ENCODE measurements at places on chromosomes 1 and 21.

DNA sequence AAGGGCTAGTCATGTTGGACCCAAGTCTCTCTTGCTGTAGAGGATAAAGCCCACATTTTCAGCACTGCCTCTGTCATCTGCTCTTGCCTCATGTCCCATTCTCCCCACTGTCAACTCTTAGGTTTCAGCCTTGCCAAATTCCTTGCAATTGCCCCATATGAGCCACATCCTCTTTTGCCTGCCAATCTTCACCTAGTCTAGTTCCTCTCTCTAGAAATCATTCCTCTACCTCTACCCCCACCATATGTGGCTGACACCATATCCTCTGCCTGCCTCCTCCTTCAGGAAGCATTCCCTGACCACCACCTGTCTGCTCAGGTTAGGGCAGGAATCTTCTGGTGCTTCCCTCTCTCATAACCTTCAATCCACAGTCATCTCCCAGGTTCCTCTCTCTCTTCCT lies 38.2 kb downstream of the SLC9A1 start:
- no peak for DNase-seq

GRCh38 chr1:193412748-193413147 lies 226.3 kb upstream of the B3GALT2 start:
- DNase-seq = no peak

DNA sequence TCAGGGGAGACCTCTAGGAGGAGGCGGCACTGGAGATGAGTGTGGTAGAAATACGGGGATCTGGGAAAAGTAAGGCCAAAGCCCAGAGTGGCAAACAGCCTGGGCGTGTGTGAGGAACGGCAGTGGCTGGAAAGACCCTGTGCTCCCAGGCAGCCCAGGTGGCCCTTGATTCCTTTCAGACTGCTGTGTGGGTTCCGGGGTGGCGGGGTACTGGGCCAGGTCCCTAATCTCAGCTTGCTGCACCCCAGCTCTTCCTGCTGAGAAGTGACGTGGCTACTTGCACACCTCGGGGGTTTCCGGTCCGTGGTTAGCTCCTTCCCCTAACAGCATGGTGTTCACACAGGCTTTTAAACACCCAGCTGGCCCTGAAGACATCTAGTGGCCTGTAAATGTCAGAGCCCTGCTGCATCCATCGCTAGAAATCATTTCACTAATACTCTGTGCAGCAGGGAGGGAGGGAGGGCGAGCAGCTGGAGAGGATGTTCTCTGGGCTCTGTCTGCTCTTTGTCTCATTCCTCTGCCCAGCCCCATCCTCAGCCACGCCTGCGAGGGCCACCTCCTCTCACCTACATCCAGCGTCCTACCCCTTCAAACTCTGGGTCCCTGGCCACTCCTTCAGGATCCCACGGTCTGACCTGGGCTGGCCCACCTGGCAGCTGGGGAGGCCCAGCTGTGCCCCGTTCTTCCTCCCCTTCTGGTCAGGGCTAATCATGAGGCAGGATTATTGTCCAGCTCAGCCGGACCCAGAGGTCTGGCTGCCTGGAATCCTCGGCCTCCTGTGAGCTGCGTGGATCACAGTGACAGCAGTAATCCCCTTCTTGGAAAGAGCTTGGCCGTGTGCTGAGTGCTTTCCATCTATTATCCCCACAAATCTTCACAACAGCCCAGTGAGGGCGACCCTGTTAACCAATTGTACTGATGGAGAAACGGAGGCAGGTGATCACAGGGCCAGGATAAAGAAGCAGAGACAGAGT lies 7.2 kb downstream of the ZDHHC18 start:
- no peak for DNase-seq

DNA sequence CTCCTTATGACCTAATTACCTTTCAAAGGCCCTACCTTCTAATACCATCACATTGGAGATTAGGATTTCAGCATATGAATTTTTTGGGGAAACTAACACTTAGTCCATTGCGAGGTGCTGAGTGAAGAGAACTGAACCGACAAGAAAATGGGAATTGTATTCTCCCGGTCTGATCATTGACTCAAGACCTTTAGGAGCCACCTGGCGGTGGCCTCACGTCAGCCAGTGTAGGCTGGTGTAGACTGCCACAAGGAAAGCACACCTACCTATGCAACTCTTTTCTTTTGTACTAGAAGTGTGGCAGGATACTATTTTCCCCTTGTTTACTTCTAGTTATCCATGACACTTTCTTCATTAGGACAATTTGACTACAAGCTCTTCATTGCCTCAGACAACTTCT lies 333.5 kb upstream of the B3GALT2 start:
- DNase-seq = no peak

DNA sequence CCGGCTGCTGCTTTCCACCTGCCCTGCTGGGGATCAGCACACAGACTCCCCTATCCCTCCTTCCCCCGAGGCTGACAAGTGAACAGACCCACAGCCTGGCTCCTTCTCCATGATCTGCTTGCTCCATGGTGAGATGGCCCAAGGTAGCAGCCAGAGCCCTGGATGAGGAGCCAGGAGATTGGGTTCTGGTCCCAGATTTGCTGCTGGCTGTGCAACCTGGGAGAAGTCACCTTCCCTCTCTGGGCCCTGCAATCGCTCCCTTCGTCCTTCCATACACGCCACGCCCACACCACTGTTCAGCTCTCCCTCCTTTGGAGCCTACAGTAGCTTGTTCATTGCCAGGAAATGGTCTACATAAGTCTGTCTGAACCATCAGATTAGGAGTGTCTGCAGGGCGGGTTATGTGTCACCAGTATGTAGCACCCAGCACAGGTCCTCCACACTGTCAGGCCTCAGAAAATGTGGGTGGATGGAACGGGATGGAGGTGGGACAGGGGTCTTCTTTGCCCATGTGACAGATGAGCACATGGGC lies 9.2 kb upstream of the EPHA8 start:
- DNase-seq = no peak

DNA sequence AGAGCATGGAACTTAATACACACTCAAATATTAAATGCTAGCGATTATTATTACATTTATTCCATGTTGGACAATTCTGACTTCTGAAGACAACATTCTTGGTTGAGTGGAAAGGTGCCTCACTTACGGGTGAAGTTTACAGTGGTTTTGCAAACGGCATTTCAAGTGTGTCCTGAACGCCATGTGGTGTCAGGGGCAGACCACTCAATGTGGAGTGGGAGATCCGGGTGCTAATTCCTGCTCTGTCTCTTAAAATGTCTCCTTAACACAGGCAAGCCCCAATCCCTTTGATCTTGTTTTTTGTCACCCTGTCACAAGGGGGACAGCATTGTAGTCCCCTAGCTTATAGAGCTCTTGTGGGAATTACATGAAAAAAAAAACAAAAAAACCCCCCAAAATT lies 5.6 kb upstream of the TDRD10 start:
- DNase-seq = no peak

DNA sequence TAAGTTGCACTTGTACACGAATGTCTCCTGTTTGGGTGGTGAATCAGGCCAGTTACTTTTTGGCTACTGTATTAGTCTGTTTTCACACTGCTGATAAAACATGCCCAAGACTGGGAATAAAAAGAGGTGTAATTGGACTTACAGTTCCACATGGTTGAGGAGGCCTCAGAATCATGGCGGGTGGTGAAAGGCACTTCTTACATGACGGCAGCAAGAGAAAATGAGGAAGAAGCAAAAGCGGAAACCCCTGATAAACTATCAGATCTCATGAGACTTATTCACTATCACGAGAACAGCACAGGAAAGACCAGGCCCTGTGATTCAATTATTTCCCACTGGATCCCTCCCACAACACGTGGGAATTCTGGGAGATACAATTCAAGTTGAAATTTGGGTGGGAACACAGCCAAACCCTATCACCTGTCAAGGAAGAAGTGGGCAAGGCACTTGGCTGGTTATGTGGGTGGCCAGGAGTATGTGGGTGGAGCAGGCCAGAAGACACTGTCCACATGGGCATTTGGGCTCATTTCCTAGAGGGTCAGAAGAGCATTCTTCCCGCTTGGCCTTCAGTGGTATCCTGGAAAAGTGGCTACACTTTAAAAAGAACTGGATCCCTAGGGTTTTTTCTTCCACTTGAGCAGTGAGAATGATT lies 228.8 kb downstream of the HHAT start:
- DNase-seq = no peak

DNA sequence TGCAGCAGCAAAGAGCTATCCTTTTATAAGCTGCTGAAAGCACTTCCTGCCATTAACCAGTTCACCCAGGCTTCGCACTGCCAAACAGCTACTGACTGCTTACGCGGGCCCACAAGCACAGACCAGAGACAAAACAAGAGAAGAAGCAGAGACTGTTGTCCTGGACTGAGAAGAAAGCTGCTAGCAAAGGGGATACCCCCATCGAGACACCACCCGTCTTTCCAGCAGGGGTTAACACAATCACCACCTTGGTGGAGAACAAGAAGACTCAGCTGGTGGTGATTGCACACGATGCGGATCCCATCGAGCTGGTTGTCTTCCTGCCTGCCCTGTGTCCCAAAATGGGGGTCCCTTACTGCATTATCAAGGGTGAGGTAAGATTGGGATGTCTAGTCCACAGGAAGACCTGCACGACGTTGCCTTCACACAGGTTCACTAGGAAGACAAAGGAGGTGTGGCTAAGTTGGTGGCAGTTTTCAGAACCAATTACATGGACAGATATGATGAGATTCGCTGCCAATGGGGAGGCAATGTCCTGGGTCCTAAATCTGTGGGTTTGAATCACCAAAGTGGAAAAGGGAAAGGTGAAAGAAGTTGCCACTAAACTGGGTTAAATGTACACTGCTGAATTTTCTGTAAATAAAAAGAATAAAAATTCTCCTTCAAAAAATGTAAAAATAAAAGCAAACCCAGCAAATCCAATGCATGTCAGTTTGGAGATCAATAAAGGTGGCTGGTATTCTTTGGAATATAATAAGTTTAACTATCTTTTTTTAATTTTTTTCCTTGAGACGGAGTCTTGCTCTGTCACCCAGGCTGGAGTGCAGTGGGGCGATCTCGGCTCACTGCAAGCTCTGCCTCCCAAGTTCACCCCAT lies 1.2 kb downstream of the FMO5 start:
- DNase-seq = no peak

DNA sequence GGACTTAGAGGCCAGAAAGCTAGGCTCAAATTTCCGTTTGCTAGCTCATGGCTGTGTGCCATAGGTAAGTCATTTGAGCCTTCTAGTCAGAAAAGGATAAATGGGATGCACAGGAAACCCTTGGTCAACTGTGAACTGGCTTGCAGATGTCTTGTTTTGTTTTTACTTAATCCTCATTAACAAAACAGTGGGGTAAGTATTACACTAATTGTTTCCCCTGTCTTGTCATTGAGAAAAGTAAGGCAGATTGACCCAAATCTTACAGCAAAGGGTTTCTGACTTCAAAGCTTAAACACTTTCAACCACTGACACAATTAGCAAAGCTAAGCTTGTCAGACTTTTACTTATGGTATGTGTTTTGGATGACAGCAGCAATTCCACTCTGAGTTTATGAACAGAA lies 291.3 kb downstream of the NTNG1 start:
- DNase-seq = no peak

DNA sequence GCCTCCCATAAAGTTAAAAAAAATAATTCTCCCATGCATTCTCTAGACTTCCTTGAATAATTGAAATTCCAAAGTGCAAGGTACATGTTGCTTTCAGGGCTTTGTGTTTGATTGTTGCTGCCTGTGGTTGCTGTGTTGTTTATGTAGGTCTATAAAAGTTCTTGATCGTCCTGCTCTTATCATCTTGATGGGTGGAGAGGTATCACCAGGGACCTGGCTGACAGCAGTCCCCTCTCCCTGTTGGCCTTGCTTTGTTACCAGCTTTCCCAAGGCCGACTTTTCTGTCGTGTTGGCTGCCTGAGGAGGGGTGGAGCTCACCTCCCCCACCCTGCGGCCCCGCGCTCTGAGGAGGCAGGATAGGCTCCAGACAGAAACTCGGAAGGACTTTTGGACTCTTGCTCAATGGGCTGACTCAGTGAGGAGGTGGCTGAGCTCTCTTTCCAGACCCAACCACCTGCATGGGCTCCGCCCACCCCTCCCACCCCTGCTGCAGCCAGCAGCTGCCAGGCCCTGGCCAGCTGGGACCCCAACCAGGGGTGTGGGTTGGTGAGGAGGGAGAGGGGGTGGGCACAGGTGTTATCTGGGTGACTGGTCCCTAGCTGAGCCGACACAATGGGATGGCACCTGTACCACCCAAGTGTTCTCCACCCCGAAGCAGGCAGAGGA lies 2.0 kb downstream of the INAVA start:
- no peak for DNase-seq

- no peak for DNase-seq
These were observed 80.1 kb downstream of the FOXD2 start for GRCh38 chr1:47517946-47518345.

GRCh38 chr21:33300701-33301631 lies 23.8 kb upstream of the IFNAR1 start:
- DNase-seq = no peak

DNA sequence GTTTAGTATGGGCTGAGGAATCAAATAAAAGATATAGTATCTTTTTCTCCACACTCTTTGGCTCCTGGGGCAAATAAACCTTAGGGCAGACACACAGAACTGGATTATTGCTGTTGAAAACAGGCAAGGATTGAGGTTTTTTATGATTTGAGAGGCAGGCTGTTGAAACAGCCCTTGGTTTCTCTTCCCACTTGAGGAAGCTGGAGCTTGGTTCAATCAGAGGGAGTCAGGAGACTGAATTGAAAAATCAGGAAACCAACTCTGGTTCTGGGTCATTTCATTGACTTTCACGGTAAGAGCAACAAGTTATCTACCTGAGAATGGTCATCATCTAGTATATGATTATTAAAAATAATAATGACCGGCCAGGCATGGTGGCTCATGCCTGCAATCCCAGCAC lies 108.4 kb downstream of the CNIH3 start:
- no peak for DNase-seq

DNA sequence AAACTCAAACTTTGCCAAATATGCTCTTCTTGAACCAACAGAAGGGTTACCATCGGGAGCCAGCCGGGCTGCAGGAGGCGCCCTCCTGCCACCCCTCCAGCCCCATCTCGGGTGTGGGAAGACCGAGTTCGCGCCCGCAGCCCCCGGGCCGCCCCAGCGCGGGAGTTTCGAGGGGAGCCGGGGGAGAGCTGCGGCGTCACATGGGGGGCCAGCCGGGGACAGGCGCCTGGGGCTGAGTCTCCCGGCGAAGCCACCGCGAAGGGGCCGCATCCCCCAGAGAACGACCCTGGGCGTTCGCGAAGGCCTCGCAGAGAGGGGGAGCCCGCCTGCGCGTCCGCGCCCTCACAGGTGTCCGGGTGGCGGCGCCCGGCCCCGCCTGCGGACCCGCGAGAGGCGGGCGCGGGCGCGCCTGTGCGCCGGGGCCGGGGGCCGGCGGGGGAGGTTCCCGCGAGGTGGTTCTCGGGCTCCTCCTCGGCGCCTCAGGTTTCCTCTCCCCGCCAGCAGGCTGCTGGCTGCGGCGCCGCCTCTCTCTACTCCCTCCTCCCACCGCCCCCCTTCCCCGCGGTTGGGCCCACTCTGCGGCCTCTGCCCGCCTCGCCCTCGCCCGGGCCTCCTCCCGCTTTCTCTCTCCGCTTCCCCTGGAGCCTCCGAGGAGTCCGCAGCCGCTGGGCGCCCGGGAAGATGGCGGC lies at the start of gene RAVER2:
Gene RAVER2, plus strand, starts transcription at position 584 of the 689 bp plus-strand sequence. Its CDS starts 98 bp downstream, at position 682.
- peak; percentile 20 for DNase-seq
